CD8-positive, alpha-beta memory T cell (primary cell): ENCODE measurements at places on chromosomes 16 and 17. TPM values are rescaled to one million over a fixed set of nuclear protein-coding genes. Genes with fewer than 3 reads are reported as not detected.

- DNase-seq = peak; percentile 24
Observed at GRCh38 chr17:35345926-35346771, 27.3 kb downstream of the SLFN11 start.

WNK4 gene
- total RNA-seq = 0.18 TPM

ABCA9 gene
- total RNA-seq = not detected

DNA sequence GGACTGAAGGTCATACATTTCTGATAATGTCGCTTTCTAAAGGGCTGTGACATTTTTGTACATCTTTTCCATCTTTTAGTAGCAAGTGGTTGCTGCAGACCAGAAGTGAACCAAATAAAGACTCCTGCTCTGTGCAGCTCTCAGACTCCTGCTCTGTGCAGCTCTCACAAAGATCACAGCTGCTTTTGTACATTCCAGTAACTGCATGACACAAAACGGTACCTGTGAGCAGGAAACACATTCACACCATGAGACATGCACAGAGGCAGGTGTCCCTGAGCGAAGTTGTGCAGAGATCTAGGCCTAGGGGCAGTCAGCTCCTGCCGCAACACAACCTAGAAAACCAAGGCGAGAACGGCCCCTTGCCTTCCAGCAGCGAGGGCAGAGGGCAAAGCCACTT is 67.5 kb downstream of the KLHDC4 start:
- DNase-seq = no peak

- DNase-seq = no peak
Observed at GRCh38 chr16:74738113-74738541, 36.5 kb downstream of the FA2H start.

DNA sequence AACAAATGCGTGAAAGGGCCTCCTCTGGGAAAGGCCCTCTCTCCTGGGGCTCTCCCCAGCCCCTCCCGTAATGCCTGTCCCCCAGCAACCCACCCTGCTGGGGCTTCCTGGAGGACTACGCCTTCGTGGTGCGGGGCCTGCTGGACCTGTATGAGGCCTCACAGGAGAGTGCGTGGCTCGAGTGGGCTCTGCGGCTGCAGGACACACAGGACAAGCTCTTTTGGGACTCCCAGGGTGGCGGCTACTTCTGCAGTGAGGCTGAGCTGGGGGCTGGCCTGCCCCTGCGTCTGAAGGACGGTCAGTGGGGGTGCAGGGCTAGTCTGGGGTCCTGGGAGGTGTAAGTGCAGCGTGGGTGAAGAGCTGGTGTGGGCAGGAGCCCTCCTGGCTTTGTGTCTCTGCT is 4.9 kb downstream of the SPATA20 start:
- no peak for DNase-seq

DNA sequence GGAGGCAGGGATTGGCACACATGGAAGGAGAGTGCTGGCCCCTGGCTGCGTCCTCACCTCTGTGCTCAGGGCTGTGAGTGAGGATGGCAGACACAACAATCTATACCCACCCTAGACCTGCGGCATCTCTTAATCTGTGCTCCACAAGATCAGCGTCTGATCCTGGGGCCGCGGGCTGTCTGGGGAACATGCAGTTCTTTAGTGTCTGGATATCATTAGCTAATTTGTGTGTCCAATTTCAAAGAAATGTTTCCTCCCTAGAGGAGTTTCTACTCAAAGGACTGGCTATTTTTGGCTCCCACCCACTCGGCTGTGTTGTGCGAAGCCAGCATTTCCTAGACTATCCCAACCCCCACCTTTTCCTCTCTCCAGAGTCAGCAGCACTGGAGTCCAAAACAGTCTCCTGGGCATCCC is 93.8 kb downstream of the GRIN2A start:
- DNase-seq = no peak

NPIPB9 gene
- total RNA-seq = 1.2 TPM

GRCh38 chr16:4386451-4386805 is 14.8 kb downstream of the VASN start:
- DNase-seq = no peak

DNA sequence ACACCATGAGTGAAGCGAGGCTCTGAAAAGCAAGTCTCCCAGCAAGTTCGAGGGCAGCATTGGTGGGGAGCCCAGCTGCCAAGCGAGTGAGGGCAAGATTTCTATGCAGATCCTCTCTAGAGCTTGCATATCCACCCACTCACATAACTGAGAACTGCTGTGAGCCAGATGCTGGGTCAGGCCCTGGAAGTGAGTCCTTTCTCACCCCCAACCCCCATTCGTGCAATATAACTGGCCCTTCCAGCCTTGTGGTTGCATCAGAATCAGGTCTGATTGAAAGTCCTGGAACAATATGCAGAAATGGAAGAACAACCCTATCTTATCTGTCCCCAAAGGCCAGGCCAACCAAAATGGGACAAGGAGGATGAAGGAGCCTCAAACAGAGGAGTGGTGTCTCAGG is 146.6 kb downstream of the IRX5 start:
- DNase-seq = no peak

DNA sequence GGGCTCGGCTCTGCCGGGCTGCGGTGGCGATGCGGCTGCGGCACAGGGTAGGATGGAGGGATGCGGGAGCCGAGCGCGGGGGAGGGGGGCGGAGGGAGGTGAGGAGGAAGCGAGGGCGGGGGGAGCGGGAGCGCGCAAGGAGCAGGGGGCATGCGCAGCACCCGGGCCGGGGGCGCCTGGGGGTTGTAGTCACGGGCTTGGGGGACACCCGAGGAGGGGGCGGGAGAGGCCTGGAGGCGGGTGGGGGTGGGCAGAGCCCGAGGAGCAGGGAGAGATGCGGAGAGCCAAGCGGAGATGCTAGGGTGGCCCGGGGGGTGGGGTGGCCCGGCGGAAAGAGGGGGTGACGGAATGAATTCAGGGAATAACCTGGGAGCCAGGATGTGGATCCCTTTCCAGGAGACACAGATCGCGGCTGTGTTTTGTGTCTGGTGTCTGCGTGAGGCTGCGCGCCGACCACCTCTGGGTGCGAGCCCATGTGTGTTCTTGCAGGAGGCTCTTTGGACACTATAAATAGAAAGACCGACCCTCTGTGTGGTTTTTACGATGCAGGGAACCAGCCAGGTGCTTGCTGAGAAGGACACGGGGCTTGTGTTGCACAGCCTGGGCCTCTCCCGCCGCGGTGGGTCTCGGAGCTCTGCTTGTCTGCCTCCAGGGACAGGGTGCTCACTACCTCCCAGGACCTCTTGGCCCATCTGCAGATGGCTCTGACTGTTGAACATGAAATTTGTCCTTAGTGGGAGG is at the start of gene STX1B:
Gene STX1B, minus strand, starts transcription at position 54 of the 741 bp plus-strand sequence. CDS start 242 bp downstream, outside the sequence.
- DNase-seq = peak; percentile 67

DNA sequence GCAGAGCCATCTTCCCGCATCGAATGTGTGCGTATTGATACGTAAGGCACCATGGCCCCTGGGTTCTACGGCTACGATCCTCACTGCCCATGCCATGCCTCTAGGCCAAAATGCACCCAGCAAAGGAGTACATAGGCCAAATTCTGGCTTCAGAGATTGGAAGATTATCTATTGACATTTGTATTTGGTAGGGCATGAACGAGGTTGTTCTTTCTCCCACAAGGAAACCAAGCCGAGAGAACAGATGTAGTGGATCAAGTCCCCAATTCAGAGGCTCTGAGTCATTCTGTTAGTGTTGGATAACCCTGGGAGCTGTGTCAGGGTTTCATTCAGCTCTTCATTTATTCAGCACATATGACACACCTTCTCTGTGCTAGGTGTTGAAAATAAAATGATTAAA is 36.5 kb downstream of the HOXB1 start:
- DNase-seq = no peak

ABCA8 gene
- total RNA-seq = not detected

ANKRD40CL gene
- not detected for total RNA-seq

- peak; percentile 61 for DNase-seq
Observed at GRCh38 chr17:74671031-74671771, 41.5 kb downstream of the CD300LF start.

- no peak for DNase-seq
Observed at GRCh38 chr16:82788225-82788624, 161.5 kb downstream of the CDH13 start.

- DNase-seq = no peak
Observed at GRCh38 chr17:61555127-61555566, 35.9 kb downstream of the NACA2 start.

DNA sequence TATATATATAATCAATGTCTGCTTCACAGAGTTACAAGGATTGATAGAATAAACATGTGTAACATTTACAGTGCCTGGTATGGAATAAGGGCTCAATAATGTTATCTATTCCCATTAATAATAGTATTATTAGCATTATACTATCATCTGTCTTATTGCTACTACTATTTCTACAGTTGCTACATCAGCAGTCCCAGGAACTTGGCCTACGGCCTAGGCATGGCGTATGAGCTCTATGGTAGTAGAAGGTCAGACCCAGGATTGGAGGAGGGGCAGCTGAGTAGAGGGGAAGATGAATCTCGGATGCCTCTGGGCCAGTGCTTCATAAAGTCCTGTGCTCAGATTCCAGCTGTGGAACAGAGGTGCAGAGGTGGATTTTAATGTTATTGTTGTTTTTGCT is 146.3 kb upstream of the TBX2 start:
- no peak for DNase-seq

SHCBP1 gene
- 35.6 TPM for total RNA-seq

POLR2C gene
- 92.3 TPM for total RNA-seq

RASL10B gene
- 0.79 TPM for total RNA-seq

MYADML2 gene
- total RNA-seq = not detected

- peak; percentile 90 for DNase-seq
Observed at GRCh38 chr16:31700530-31701388, 172.8 kb upstream of the ZNF267 start.

GRCh38 chr17:37494401-37494831 is 4.7 kb downstream of the DUSP14 start:
- DNase-seq = no peak

CCDC200 gene
- not detected for total RNA-seq
